ENCODE measurements at places on chromosomes 12 and 14.

GRCh38 chr14:90614696-90615516 lies 201.3 kb downstream of the TTC7B start:
- no peak for DNase-seq

DNA sequence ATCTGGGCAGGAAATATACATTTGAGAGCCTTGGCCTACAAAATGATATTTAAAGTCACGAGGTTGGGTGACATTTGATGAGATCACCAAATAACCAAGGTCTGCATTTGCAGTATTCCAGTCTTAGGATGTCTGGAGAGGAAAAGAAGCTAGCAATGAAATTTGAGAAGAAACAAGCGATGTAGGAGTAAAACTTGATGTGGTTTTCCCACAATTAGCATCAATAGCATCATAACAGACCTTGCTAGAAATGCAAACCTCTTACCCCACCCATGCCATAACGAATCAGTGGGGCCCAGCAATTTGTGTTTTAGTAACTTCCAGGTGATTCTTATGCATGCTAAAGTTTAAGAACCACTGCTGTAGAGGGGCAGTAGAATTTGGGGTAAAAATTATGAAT lies 219.9 kb downstream of the PPFIA2 start:
- DNase-seq = no peak

- DNase-seq = no peak
Observed at GRCh38 chr12:58458102-58458501, 462.2 kb downstream of the LRIG3 start.

DNA sequence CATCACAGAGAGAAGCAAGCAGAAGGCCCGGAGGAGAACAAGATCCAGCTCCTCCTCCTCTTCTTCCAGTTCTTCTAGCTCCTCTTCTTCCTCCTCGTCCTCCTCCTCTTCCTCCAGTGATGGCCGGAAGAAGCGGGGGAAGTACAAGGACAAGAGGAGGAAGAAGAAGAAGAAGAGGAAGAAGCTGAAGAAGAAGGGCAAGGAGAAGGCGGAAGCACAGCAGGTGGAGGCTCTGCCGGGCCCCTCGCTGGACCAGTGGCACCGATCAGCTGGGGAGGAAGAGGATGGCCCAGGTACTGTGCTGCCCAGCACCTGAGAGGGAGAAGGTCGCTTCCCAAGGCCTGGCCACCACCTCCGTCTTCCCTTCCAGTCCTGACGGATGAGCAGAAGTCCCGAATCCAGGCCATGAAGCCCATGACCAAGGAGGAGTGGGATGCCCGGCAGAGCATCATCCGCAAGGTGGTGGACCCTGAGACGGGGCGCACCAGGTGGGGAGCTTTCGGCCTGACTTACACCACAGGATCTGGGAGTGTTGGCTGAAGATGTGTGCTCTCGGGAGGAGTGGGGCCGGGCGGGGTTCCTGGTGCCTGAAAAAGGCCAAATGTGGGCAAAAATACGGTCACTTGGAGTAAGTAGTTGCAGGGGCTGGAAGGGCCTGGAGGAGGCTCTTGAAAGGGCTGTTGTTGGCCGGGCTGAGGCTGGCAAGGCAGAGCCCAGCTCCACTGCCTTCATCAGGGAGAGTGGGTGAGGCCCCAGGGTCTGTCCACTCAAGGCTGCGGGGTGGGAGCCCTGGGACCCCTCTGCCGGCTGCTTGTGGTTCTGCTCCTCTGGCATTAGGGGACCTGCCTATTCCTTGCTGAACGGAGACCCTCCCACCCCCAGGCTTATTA lies 1.4 kb downstream of the ARL6IP4 start:
- no peak for DNase-seq

DNA sequence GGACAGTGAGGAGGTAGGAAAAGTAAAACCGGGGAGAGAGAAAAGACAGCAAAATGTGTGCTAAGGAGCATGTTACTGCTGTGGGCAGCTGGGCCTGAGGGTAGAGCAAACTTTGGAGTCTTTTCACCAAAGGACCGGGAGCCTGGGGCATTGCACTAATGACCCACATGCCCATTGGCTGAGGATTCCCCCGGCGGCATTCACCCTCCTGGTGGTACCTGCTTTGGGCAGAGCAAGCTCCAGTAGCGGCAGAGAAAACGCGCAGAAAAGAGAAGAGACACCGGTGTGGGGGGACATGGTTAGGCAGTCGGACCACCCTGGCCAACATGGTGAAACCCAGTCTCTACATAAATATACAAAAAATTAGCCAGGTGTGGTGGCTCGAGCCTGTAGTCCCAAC lies 83.4 kb upstream of the ESRRB start:
- no peak for DNase-seq

DNA sequence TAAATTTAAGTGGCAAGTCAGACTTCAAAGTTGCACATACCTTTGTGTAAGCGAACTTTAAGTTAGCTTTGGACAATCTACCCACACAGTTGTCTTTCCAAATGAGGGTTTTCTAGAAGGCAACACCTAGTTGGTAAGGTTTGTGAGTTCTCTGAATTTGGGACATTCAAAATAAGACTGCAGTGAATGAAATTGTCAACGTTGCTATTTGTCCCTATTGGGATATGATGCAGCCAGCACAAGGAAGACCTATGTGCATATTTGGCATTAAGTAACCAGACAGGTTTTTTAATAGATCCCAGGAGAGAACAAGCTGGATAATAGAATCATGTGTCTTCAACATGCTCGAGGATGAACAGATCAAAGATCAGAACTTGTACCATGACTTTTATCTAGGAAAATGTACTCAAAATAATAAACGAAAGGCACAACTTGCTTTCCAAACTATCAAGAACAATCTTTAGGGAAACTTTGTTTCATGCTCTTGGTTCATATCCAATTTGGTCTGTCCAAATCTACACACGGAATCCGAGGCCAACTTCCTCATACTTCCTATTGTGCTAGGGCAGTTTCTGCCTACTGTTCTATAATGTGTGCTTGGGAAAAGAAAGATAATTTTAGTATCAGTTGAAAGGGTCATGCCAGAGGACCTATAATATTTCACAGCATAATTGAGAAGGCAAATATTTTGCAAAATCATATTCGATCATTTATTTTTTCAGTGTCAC lies 284.2 kb upstream of the SOX5 start:
- DNase-seq = no peak

DNA sequence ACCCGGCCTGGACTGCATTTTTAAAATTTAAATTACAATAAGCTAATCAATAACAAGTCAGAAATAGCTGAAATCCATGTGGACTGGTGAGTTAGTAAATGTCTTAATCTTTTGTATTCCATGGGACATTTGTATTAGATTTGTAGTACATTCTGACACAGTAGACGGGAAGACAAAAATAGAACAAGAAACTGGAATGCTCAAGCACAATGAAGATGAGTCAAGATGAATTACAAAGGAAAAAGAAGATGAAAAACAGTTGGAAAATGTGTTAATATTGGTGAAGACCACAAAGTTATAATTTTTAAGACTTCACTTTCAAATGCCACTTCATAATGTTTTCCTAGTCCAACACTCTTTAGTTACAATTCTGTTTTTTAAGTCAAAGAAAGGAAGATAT lies 97.8 kb upstream of the FERMT2 start:
- DNase-seq = no peak

DNA sequence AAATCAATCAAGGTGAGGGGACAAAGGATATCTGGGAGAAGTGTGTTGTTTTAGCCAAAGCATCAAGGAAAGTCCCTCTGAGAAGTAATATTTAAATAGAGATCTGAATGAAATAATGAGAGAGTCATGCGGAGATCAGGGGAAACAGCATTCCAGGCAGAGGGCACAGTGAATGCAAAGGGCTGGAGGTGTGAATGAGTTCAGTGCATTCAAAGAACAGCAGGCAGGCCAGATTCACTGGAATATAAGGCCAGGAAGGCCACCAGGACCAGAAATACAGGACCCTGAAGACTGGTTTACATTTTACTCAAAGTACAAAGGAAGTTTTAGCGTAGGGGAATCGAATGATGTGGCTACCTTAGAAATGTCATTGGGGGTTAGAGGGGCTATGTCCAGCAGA lies 436.2 kb upstream of the TMEM132C start:
- no peak for DNase-seq

DNA sequence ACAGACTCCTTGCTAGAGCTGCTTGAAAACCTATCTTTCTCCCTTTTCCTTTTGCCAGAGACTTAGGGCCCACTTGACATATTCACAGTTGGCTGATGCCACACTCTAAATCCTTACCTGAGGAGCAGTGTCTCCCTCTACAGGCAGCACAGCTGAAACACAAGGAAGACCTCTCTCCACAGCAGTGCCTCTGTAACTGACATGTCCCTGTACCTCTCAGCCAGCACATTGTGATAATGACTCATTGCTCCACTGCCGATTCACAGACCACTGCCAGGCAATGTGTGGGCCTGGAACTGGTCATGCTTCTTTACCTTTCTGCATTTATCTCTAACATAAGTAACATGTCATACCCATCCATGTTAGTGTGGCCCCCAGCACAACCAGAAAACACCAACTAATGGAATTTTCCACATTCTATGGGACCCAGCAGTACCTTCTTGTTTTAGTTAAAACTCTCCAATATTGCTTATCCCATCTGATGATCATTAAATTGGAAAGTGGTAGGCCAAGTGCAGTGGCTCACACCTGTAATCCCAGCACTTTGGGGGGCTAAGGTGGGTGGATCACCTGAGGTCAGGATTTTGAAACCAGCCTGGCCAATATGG lies 56.5 kb downstream of the GTF2A1 start:
- DNase-seq = peak; percentile 65

DNA sequence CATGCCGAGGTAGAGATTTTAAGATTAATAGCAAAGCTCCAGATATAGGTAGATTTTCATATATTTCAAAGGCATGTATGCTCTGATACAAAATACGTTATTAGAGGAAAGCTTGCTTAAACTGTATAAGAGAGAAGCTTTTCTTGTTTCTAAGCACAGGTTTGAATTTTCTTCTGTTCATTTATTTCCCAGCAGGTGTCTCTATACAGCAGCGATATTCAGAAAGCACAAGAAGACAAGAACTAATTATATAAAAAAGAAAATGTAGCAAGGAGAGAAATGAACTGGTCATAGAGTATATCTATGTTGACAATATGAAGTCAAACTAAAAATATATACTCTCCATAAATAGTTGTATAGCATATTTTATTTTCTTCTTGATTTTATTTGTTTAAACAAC lies 307.4 kb upstream of the NOVA1 start:
- DNase-seq = no peak

DNA sequence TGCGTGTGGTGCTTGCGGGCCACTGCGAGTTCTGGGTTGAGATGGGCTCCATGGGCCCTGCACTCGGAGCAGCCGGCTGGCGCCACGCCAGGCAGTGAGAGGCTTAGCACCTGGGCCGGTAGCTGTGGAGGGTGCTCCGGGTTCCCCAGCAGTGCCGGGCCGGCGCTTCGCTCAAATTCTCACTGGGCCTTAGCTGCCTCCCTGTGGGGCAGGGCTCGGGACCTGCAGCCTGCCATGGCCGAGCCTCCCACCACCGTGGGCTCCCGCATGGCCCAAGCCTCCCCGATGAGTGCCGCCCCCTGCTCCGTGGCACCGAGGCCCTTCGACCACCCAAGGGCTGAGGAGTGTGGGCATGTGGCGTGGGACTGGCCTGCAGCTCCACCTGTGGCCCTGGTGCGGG lies 375.7 kb downstream of the NELL2 start:
- DNase-seq = no peak

DNA sequence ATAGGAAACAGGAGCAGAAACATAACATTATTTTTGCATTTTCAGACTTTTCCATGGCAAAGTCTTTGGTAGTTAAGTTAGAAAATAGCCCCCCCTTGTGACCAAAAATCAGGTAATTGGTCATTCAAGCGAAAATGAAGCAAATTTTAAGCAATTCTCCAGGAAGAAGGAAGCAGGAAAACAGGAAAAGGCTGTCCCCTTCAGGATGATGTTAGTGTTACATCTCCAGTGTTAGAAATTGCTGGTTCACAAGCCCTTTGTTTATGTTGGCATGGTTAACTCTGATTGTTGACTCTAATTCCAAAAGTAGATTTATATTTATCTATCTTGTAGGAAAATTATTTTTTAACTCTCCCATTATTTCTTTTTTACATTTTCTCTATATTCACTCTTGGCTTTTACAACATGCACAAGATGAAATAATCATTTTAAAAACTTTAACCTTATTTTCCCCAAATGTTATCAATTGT lies 18.8 kb upstream of the GAS2L3 start:
- DNase-seq = peak; percentile 80

DNA sequence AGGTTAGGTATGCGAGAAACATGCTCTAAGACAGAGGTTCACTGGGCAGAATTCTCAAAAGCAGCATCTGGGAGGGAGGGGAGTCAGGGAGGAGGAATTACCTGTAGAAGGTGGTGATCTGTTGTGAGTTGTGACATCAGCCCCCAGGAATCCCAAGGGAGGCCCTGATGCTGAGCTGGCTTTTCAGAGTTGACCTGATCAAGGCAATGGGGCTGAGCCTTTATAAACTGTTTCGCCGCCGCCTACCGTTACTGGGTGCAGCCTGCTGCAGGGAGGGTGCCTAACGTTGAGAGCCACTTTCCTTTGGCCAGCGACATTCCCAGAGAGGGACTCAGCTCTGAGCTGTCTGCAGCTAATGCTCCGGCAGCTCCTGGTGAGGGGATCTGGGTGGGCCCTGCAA lies 257.9 kb upstream of the TMEM132C start:
- DNase-seq = no peak

GRCh38 chr12:113086249-113087164 lies 30.0 kb downstream of the DTX1 start:
- no peak for DNase-seq

GRCh38 chr14:32762886-32763285 lies 175.8 kb upstream of the NPAS3 start:
- no peak for DNase-seq

DNA sequence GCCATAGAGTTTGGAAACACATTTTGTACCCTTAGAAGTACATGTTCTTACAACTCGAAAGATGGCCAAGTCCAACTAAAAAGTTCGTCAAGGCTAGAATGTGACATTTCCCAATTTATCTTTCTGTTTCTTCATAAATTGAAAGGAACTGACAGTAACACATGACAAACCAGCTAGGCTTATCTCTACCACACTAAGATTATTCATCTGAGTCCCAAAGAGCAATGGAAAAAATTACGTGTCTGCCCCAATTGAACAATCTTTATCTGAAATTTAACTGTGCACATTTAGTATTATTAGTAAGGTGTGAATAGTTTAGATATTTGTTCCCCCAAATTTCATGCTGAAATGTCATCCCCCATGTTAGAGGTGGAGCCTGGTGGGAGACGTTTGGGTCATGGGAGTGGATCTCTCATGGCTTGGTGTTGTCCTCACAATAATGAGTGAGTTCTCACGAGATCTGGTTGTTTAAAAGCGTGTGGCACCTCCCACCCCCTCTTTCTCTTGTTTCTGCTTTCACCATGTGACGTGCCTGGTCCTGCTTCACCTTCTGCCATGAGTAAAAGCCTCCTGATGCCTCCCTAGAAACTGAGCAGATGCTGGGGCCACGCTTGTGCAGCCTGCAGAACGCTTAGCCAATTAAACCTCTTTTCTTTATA lies 13.3 kb downstream of the CPM start:
- no peak for DNase-seq
